ENCODE measurements at places on chromosomes 4 and X.

GRCh38 chr4:159046683-159047082, 56.2 kb upstream of the RAPGEF2 start:
- DNase-seq: peak; percentile 15

- no peak for DNase-seq
These were observed 41.6 kb downstream of the PPEF2 start for GRCh38 chr4:75860606-75861005.

GRCh38 chrX:1449036-1449822, 3.5 kb downstream of the ASMTL start:
- DNase-seq: no peak

DNA sequence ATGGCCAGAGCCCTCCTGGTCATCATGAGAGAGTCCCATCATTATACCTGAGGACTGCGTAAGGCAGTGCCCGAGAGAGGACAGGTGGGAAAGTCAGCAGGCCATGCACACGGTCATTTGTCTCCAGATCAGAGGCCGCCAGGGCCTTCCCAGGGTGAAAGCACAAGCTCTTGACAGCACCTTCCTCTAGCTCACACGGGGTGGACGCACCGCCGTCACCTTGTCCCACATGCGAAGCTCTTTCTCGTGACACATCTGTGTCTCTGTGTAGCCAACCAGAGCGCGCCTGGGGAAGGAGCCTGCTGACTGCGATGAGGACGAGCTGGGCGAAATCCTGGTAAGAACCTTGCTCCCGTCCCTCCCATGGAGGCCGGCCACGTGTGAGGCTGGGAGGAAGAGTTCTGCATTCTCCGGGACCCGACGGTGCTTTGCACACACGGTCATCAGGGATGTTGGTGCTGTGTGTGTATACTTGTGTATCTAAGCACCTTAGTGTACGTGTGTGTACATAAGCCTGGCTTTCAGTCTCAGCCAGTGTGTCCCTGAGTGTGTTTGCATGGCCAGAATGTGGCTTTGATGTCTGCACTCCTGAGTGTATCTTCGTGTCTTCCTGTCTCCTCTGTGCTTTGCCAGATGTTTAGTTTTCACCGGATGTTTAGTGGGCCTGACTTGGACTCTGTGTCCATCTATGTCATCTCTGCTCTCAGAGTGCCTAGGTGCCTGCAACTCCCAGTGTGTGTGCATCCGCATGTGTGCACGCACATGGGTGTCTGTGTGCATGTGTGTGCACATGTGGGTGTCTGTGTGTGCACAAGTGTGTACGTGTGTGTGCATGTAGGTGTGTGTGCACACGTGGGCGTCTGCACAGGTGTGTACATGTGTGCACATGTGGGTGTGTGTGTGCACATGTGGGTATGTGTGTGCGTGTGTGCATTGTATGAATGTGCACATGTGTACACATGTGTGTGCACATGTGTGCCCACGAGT, 15.1 kb downstream of the ATP5ME start:
- no peak for DNase-seq

- no peak for DNase-seq
These were observed 118.4 kb downstream of the ASB9 start for GRCh38 chrX:15151267-15152186.

GRCh38 chr4:145545538-145546174, 64.0 kb downstream of the SMAD1 start:
- peak; percentile 82 for DNase-seq

- DNase-seq: peak; percentile 53
These were observed 2138.2 kb downstream of the PCDH7 start for GRCh38 chr4:32858361-32858760.
